ENCODE measurements at places on chromosomes 6 and 20. TPM values are rescaled to one million over a fixed set of nuclear protein-coding genes. Genes with fewer than 3 reads are reported as not detected.
A peak's percentile ranks its signal among the peaks of the same experiment; 100 is the strongest.

DNA sequence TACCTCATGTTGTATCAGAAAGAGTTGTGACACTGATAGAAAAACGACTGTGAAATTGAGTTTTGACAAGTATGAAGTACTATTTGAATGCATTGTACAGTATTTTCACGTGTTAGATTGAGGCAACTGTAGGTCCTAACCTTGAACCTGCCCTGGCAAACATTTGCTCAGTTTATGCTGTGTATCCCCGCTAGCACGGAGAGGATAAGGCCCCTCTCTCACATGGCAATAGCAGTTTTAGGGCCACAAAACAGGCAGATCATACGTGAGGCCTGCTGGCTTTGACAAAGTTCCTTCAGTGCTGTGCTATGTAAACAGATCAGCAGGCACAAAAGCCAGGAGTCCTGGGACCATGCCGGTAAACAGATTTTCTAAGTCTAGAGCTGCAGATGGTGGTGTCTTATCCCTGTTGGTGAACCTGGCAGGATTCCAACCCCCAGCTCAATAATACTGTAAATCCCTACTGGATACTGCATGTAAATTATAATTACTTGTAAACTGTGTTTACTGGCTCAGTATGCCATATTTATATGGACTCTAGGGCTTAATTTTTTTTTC lies 23.8 kb upstream of the FAM217A start:
- peak; percentile 45 for DNase-seq

DNA sequence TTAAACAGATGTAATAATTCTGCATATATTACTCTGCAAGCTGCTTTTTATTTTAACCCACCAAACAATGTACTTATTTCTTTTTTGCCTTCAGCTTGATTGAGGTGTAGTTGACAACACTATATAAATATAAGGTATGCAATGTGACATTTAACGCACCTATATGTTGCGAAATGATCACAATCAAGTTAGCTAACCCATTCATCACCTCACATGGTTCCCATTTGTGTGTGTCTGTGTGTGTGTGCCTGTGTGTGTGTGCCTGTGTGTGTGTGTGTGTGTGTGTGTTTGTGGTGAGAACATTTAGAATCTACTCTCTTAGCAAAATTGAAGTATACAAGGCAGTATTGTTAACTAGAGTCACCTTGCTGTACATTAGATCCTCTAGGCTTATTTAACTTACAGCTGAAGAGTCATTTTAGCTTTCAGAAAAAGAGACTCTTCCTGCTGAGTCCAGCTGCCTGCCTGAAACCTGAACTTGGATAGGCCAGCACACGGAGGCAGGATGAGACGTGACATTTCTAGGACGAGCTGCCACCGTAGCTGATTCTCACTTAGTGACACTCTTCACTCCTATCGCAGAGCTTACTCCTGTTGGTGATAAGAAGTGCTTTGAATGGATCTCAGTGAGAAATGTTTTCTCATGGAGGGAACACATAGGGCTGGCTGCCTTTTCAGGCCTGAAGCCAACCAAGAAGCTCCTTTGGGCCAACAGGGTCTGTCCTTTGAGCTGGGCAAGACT lies 126.5 kb upstream of the RIPOR2 start:
- DNase-seq, result peak; percentile 18

DNA sequence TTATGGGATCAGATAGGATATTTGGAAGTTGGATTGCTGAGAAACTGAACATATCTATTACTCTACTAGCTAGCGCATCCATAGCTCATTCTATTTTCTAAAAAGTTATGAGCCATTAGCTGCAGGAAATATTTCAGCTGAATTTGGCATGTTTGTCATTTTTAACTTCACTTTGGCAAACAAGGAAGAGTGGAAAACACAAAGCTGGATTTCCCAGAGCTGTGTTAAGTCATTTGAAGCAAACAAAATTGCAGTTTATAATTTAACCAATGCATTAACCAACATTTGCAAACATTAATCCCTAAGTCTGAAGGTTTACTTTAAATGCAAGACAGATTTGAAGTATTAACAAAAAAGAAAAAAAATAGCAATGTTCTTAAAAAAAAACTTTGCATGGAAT lies 1.2 kb downstream of the ALDH8A1 start:
- no peak for DNase-seq

GRCh38 chr6:20751293-20751935 lies 217.2 kb downstream of the CDKAL1 start:
- DNase-seq, result no peak

The GTSF1L gene
- total RNA-seq, result not detected

- no peak for DNase-seq
These were observed 18.6 kb downstream of the ABCF1 start for GRCh38 chr6:30589754-30590358.

DNA sequence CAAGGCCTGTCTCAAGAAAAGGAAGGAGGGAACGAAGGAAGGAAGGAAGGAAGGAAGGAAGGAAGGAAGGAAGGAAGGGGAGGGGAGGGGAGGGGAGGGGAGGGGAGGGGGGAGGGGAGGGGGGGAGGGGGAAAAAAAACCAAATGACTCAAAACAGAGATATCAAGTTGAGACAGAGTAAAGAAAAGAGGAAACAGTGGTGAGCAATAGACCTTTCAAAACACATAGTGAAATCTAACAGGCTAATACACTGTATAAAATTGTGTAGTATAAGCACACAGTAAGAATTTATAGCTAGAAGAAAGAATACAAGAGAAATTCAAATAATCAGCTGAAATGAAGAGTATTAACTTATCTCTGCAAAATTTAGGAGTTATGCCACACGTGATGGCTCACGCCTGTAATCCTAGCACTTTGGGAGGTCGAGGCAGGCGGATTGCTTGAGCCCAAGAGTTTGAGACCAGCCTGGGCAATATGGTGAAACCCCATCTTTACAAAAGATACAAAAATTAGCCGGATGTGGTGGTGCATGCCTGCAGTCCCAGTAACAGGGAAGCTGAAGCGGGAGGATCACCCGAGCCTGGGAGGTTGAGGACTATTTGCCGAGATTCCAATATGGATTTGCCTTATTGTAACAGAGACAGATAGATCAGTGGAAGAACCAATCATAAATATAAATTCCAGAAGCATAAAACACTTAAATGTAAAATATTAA lies 123.2 kb downstream of the PRND start:
- no peak for DNase-seq

The SLC17A2 gene
- not detected for total RNA-seq

DNA sequence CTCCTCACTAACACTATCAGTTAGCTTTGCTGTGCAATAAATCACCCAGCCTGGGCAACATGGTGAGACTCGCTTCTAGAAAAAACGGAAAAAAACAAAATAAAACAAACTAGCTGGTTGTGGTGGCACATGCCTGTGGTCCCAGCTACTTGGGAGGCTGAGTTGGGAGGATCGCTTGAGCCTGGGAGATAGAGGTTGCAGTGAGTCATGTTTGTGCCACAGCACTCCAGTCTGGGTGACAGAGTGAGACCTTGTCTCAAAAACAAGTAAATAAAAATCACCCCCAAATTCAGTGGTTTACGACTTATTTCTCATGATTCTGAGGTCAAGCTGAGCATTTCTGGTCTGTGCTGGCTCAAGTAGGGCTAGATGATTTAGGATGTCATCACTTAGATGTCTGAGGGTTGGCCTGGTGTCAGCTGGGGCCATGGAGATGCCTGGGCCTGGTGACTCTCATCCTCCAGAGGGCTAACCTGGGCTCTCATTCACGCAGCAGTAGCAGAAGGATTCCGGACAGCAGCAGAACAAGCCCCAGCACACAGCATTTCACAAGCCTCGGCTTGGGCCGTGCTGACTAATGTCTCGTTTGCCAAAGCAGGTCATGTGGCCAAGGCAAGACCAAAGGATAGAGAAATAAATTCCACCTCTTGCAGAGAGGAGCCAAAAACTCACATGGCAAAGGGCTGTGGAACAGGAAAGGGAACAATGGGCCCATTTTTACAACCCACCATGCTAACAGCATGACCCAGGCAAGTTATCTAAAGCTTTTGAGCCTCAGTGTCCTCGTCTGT lies 32.5 kb downstream of the MGME1 start:
- DNase-seq, result no peak

GRCh38 chr6:24840187-24840586 lies 41.5 kb upstream of the ARMH2 start:
- DNase-seq, result no peak

DNA sequence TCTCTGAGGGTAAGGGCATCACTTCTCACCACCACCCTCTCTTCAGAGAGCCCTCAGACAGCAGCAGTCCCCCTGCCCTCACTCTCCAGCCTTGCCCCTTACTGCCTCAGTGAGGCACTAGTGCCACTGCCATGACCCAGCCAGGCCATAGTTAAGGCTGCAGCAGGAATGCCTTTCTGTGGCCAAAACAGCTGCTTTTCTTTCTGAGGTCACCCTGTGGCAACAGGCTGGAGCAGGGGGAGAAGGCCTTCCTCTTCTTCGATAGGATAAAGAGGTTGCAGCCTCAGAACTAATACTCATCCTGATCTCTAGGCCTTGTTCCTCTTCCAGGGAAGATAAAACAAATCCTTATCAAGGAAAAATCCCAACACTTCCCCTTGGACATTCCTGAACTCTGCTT lies 56.8 kb upstream of the ECI2 start:
- no peak for DNase-seq

The IFT52 gene
- total RNA-seq, result 26.2 TPM

DNA sequence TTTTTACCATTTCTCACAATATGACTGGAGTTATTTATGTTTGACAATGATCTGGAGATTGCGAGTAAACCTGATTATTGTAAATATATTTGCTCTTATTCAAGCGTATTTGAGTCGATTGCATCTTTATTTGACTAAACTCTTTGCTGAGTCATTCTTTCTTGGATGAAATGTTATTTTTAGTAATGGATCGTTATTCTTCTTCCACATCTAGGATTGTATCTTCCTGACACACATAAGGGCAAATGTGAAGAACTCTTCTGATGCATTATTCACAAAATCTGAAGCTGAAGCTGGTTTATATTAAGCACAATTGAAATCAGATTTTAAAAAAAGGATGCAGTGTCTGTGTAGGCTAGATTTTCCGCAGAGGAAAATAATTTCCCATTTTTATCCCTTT lies 68.2 kb downstream of the SEL1L2 start:
- DNase-seq, result no peak

The ME1 gene
- total RNA-seq, result 4.0 TPM

GRCh38 chr20:17519606-17520285 lies 11.4 kb downstream of the BFSP1 start:
- DNase-seq, result no peak

DNA sequence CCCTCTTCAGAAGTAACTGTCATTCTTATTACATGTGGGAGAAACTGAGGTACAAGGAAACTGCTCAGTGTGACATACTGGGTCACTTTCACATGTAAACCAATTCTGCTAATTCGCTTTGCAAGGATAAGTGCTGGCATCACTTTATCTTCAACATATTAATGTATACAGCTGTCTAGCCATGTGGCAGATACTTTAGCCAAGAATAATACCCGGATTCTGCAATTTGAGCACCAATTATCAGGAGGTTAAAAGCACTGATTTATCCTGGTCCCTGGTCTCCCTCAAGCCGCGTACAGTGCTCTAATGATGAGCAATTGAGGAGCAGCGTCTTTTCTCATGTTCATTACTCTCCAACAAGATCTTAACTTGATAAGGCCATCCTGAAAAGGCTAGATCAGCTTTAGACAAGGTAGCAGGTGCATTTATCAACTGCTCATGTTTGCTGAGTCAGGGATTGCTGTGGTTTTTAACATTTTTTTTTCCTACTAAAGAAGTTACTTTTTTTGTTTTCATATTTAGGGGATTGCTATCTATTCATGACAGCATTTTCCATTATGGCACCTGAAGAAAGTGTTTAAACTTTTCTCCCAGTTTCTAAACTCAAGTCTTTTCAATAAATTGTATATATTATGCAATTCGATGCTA lies 1066.3 kb upstream of the MAP3K7 start:
- no peak for DNase-seq

GRCh38 chr6:21594416-21595281 lies 1.1 kb downstream of the SOX4 start:
- DNase-seq, result peak; percentile 78

DNA sequence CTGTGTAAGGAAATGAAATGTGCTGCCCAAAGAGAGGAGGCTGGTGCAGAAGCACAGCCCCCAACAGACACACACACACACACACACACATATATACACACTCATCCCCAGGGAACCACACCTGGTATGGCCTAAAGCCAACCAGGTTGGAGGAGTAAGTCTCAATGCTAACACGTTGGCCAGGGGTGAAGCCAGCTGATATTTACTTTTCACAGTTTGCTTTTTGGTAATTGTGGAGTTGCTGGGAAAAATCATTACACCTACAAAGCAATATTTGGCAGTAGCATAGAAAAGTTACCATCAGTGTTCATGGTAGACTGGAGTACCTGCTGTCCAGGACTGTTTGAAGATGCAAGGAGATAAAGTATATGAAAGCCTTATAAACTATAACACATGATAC lies 50.3 kb upstream of the NAA20 start:
- no peak for DNase-seq

- DNase-seq, result no peak
These were observed 32.1 kb upstream of the MANEA start for GRCh38 chr6:95545226-95545625.

The PTK6 gene
- 4.6 TPM for total RNA-seq

- peak; percentile 80 for DNase-seq
These were observed 679 bp upstream of the PPDPF start for GRCh38 chr20:63519668-63520503.

The RGS17 gene
- total RNA-seq, result 1.0 TPM

The CLDN20 gene
- not detected for total RNA-seq

DNA sequence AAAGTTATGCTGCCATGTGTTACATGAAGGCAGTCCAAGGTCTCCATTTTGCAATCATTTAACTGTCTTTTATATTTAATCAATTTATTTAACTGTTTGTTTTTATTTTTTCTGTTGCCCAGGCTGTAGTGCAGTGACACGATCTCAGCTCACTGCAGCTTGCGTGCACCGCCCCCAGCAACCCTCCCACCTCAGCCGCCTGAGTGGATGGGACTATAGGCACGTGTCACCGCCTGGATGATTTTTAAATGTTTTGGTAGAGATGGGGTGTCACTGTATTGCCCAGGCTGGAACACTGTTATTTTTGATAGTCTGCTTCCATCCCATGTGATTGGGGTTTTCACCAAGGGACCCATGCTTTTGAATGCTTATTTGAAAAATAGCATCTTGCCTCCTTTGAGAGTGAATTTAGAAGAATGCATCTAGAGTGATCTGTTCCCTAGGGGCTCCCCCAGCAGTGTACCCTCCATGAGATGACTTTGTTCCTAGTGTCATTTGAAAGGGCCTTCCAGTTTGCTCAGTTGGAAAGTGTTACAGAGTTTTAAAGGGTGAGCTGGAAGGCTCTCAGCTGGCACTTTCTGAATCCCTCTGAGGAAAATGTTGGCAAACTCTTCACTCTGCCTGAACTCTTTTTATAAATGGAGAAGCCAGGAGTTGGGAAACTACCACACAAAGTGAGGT lies 143.4 kb downstream of the JARID2 start:
- DNase-seq, result peak; percentile 53

DNA sequence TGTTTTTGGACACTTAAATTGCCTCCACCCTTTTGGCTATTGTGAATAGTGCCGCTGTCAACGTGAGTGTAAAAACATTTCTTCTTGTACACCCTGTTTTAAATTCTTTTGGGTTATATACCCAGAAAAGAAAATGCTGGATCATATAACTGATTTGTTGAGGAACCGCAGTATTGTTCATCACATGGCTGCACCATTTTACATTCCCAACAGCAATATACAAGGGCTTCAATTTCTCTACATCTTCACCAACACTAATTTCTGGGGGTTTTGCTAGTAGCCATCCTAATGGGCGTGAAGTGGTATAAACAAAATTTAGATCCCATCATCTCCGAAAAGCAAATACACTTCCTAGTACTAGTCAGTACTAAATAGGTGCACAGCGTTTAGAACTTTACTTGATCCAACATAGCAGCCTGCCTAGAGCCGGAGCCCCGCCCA lies 579 bp upstream of the BPHL start:
- DNase-seq, result no peak

The SLPI gene
- total RNA-seq, result 181 TPM

The SLC13A3 gene
- 1.7 TPM for total RNA-seq

GRCh38 chr6:76594109-76594508 lies 521.6 kb upstream of the IMPG1 start:
- DNase-seq, result no peak

Measured in tongue (tissue), 3 donors.